ENCODE measurements at places on chromosomes 11 and 22. TPM values are rescaled to one million over a fixed set of nuclear protein-coding genes. Genes with fewer than 3 reads are reported as not detected.

Gene FOLH1
- not detected for total RNA-seq

Gene OR6A2
- total RNA-seq, result 0.21 TPM

Gene IL18
- total RNA-seq, result not detected

Gene GATD1
- 93.6 TPM for total RNA-seq

Gene RBMXL2
- total RNA-seq, result 0.20 TPM

Data from neural crest cell (in vitro differentiated cells).